ENCODE measurements at places on chromosomes 3 and 15. TPM values are rescaled to one million over a fixed set of nuclear protein-coding genes. Genes with fewer than 3 reads are reported as not detected.

Gene PPP1R14D
- total RNA-seq = 0.53 TPM

- H3K27ac ChIP-seq = no peak overlapping the region
- H3K27me3 ChIP-seq = no peaks in the 10 kb centered on the region
- no peak for DNase-seq
- H3K4me3 ChIP-seq = no peak overlapping the region
- H3K4me1 ChIP-seq = no peaks in the 10 kb centered on the region
Measured at GRCh38 chr3:130480736-130481135, 36.2 kb upstream of the COL6A6 start.

GRCh38 chr15:58286523-58286922 is 145.3 kb upstream of the LIPC start:
- no peak for DNase-seq
- H3K4me1 ChIP-seq = no peaks in the 10 kb centered on the region
- H3K36me3 ChIP-seq = no peaks in the 10 kb centered on the region
- no peak overlapping the region for H3K4me3 ChIP-seq

DNA sequence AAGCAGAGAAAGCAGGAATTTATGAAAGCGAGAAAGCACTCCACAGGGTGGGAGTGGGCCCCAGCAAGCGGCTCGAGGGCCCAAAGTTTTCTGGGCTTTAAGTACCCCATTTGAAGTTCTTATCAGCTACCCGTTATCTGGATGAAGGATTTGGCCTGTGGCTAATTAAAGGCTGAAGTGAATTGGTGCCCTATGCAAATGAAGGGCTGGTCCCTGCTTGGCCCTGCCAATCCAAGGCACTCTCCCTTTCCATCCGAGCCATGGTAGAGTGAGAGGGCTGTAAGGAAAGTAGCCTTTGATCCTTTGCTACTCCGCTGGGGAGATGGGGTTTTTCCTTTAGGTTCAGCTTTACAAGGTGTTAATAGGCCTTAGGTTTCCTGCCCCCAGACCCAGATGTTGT is 469.3 kb upstream of the CFAP20DC start:
- H3K27ac ChIP-seq = no peak overlapping the region
- no peak overlapping the region for H3K4me3 ChIP-seq
- DNase-seq = no peak
- peaks cover 5% of the 10 kb centered on the region for H3K4me1 ChIP-seq
- H3K36me3 ChIP-seq = no peaks in the 10 kb centered on the region

- H3K27ac ChIP-seq = no peak overlapping the region
- no peaks in the 10 kb centered on the region for H3K27me3 ChIP-seq
- H3K36me3 ChIP-seq = no peaks in the 10 kb centered on the region
- DNase-seq = no peak
Measured at GRCh38 chr15:96699871-96700401, 369.4 kb downstream of the NR2F2 start.

DNA sequence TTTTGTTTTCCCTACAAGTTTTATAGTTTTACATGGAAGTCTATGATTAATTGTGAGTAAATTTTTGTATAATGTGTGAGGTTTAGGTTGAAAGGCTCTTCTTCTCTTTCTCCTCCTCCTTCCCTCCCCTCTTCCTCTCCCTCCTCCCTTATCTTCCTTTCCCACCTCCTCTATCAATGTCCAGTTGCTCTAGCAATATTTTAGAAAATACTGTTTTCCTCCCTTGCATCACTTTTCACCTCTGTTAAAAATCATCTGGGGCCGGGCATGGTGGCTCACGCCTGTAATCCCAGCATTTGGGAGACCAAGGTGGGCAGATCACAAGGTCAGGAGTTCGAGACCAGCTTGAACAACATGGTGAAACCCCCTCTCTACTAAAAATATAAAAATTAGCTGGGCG is 119.4 kb downstream of the FNDC3B start:
- H3K4me3 ChIP-seq = no peak overlapping the region
- no peak overlapping the region for H3K27ac ChIP-seq
- no peak for DNase-seq
- H3K36me3 ChIP-seq = no peaks in the 10 kb centered on the region
- H3K4me1 ChIP-seq = peaks cover 39% of the 10 kb centered on the region
